ENCODE measurements at places on chromosomes 11 and 22.

DNA sequence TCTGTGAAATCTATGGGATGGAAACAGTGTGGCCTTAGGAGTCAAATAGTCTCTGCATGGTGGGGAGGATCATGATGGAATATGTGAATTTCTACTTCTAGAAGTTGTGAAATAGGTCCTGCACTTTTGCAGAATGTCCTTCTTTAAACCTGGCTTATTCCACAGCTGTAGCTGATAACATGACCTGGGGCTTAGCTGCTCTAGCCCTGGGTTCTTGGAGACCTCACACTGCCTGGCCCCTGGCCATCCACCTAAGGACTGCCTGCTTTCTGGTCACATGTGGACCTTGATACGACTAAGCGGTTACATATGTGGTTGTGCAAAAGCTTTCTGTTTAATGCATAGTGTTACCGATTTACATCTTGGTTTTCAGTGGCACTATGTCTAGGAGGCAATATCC is 88.2 kb downstream of the SWAP70 start:
- DNase-seq = no peak

GRCh38 chr11:95788921-95789505 is 569 bp downstream of the FAM76B start:
- no peak for DNase-seq

DNA sequence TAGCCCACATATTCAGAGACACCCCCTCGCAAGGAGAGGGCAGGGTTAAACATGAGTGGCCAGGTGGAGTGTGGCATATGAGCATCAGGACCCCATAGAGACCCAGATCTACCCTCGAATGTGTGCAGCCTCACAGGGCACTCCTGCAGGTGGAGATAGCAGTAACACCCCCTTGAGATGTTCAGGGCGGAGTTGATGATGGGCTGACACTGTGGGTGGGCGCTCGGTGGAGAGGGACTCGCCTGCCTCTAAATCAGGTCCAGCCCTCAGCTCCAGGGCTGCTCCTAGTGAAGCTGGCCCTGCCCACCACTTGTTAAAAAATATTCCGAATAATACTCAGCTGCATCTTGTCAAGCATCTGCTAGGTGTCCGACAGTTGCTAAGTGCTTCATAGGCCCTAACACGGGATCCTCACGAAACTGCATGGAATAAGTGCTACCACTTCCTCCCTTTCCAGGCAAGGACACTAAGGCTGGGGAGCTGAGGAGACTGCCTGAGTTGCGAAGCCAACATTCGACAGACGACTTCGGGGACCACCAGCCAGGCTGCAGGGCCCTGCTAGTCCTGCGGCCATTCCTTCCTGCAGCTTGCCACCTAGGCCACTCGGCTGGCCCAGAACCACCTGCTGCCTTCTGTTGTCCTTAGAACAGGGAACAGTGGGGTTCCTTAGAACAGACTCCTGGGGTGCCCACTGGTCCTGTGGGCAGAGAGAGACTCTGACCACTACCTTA is 74.0 kb upstream of the WNT11 start:
- DNase-seq = no peak

DNA sequence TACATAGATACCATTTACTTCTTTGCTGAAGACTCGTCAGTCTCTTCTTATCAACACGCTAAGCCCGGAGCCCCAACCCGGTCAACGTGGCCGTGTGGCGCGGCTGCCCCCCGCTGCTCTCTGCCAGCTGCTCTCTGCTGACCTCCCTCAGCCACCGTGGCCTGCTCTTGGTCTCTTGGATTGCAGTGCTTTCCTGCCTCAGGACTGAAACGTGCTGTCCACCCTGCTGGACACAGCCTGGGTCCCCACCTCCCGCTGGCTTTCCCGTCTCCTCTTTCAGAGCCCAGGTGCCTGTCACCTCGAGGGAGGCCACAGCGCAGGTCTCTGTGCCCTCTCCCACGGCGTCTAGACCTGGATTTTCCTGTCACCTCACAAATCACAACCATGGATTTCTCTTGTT is 388.1 kb upstream of the B3GAT1 start:
- no peak for DNase-seq

DNA sequence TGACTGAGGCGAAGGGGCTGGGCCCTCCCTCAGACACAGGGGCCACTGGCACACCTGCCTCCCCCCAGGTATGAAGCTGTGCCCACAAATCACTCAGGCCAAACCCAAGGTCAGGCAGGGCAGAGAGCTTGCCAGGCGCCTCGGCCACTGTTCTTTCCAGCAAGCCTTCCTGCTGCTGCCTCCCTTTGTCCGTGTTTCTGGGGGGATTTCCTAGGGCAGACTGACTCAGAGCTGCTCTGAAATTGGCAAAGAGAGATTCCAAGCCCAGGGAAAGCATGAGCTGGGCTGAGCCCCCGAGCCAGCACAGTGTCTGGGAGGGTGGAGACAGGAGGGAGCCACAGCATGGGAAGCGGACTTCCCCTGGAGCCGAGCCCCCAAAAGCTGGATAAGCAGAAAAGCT is 33.2 kb downstream of the PPP2R1B start:
- DNase-seq = no peak

- no peak for DNase-seq
Observed at GRCh38 chr22:46983046-46983445, 220.6 kb downstream of the TBC1D22A start.

- DNase-seq = no peak
Observed at GRCh38 chr11:106415510-106415909, 338.0 kb downstream of the AASDHPPT start.

- no peak for DNase-seq
Observed at GRCh38 chr11:12157241-12157661, 46.9 kb downstream of the MICAL2 start.

DNA sequence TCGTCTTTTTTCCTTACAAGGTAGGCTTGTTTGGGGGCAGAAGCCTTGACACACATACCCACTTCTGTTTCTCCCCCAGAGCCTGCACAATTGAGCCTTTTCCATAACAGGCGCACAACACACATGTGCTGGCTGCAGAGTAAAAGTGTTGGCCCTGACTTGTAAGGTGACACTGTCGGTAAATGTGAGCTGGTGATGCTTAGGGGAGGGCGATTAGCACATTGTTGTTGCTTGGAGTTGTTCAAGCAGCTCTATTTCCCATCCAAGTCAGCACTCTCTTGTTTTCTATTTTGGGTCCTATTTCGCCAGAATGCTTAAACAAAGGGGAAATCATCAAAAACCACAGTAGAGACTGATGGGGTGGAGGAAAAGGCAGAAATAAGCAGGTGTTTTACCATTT is 51.9 kb upstream of the PTPRJ start:
- no peak for DNase-seq

DNA sequence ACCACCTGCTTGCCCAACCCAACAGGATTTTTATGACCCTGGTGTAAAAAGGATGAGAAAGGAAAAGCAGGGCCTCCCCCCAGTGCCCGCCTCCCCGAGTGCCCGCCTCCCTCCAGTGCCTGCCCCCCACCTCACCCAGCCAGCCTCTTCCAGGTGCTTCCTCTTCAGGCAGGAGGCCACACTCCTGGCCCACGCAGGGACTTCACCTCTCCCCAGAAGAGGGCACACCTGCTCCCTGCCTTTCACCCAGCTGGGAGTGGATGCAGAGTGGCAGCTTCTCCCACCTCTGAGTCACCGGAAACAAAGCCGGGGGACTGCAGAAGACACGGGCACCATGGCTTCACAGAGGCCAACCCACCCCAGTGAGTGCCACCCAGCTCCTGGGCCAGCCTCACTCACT is 16.1 kb downstream of the CPT1A start:
- DNase-seq = peak; percentile 45

DNA sequence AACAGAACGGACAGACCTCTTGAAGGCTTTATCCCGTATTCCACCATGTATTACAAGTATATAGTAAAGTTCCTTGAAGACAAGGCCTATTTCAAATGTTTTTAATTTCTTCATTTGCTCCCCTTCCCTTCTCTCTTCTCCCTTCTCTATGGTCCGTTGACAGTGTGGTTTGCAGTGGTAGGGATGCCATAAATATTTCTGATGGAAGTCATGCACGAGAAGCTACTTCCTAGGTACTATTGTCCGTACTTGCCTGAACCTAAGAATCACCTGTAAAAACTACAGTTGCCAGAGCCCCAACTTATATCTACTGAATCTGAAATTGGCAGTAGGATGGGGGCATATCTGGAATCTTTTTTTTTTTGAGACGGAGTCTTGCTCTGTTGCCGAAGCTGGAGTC is 2.8 kb downstream of the PISD start:
- DNase-seq = no peak

- no peak for DNase-seq
Observed at GRCh38 chr11:32852207-32852606, 22.5 kb downstream of the PRRG4 start.

DNA sequence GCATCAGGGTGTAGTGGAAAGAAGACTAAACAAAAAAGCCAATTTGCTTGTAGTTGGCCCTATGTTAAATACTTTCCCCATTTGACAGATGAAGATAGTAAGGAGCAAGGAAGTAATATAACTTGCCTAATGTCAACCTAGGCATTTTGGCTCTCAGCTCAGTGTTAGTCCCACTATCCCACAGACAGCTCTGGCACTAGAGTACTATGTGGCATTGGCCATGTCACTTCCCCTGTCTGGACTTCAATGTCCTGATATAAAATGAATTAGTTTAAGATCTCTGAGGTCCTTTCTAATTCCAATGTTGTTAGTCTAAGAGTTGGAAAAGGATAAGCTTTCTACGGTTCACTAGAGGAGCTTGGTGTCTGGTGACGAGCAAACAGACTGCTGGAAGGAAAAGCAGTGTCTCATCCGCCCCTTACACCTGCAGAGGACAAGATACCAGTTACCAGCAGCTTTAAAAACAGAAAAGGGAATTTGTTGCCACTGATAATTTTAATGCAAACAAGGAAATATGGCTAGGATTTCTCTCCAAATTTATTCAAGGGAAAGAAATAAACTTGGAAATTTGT is 92.5 kb downstream of the RELT start:
- DNase-seq = no peak

- DNase-seq = no peak
Observed at GRCh38 chr11:82049199-82049598, 684.5 kb downstream of the FAM181B start.

GRCh38 chr11:76631566-76632308 is 38.8 kb downstream of the LRRC32 start:
- DNase-seq = no peak

DNA sequence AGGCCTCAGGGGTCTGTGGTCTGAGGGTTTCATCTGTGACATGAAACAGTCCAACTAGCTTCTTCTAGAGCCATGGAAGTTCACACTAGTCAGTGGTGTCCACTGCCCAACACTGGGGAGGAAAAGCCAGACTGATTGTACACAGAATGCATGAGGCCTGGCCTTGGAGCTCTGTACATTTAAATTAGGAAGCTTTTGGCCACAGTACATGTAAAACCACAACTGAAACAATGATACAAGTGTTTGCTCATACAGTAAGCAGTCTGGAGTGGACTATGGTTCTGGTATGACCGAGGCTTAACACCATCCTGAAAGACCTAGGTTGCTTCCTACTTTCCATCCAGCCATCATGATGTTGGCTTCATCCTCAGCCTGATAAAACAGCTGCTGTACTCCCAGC is 73.8 kb upstream of the SESN3 start:
- DNase-seq = no peak

DNA sequence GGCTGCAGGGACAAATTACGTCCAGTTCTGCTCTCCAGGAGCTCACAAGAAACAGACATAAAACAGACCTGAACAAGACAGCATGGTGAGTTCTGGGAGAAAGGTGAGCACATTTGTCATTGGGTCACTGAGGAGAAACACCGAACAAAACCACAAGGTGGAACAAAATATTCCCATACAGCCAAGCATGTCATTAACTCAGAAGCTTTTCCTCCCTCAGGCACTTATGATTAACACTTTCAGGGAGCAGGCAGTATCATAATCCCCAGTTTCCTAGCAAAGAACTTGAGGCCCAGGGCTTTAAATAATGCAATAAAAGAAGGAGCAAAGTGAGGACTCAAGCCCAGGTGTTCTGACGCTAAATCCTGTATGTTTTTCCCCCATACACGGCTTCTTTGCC is 43.0 kb downstream of the P4HA3 start:
- DNase-seq = no peak

GRCh38 chr22:49587987-49588386 is 239.7 kb downstream of the BRD1 start:
- no peak for DNase-seq
